ENCODE measurements at places on chromosomes 13 and 19.

- DNase-seq, result no peak
Observed at GRCh38 chr13:104074326-104074725, 1008.1 kb upstream of the SLC10A2 start.

- DNase-seq, result no peak
Observed at GRCh38 chr13:25873242-25873612, 178.6 kb downstream of the SHISA2 start.

- DNase-seq, result no peak
Observed at GRCh38 chr13:40433577-40433976, 232.9 kb downstream of the FOXO1 start.

DNA sequence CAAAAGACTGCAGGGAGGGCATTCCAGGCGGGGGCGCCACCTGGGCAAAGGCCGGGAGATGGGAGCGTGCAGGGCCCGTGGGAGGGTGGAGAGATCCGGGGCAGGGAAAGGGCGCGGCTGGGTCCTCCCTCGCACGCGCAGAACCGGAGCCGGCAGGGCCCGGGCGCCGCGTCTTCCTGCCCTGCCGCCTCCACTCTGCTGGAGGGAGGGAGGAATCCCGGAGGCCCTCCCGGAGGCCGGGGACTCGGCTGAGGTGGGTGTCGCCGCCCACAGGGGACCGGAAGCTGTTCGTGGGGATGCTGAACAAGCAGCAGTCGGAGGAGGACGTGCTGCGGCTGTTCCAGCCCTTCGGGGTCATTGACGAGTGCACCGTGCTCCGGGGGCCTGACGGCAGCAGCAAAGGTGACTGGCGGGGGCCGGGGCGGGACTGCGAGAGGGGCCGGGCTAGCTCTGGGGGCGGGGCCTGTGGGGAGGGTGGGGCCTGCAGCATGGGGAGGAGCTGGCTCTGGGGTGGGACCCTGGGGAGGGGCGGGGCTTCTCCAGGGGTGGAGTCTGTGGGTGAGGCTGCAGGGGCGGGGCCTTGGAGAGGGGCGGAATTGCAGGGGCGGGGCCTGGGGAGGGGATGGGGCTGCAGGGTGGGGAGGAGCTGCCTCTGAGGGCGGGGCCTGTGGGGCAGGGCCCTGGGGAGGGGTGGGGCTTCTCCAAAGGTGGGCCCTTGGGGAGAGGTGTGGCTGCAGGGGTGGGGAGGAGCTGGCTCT lies 51.3 kb downstream of the CELF5 start:
- peak; percentile 23 for DNase-seq

DNA sequence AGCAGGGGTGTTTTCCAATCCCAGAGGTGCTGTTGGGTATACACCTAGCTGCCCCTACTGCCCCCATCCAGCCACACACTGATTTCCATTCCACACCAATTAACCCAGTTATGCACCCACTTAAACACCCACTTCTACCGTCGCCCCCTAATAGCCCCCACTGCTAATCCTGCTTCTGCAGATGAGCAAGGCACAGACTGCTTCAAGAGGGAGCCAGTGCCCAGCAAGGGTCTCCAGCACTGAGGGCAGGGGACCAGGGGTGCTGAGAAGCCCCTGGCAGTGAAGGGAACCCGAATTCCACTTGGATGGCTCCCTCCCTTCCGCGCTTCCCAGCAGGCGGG lies 1.2 kb downstream of the FXYD7 start:
- DNase-seq, result no peak

GRCh38 chr13:84574851-84575250 lies 692.6 kb upstream of the SLITRK1 start:
- peak; percentile 37 for DNase-seq

DNA sequence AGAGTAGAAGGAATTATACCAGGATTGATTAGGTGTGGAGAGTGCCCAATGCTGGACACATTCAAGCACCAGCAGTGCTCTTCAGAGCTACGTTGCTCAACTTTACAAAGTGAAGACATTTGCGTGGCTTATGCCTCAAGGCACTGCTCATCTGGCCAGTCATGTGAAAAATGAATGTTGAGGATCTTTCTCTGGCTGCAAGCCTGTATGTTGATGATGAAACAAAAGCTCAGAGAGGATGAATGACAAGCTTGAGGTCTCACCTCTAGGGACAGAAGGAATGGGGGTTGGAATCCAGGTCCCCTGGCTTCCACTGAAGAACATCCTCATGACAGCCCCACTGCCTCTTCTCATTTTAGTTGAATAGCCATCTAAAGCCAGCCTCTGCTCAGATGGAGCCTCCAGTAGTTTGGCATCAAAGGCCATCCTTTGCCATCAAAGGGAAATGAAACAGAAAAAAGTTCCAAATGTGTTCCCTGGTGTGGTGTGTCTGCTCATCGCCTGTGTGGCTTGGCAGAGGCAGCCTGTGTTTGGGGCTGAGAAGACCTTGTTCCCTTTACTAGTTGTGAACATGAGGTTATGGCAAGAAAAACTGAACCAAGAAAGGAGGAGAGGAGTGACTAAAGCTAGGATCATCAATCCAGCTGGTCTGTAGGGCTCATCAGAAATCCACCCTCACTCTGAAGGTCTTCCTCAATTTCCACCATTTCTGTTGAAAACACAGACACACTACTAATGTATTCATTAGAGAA lies 114.0 kb upstream of the KL start:
- DNase-seq, result no peak

DNA sequence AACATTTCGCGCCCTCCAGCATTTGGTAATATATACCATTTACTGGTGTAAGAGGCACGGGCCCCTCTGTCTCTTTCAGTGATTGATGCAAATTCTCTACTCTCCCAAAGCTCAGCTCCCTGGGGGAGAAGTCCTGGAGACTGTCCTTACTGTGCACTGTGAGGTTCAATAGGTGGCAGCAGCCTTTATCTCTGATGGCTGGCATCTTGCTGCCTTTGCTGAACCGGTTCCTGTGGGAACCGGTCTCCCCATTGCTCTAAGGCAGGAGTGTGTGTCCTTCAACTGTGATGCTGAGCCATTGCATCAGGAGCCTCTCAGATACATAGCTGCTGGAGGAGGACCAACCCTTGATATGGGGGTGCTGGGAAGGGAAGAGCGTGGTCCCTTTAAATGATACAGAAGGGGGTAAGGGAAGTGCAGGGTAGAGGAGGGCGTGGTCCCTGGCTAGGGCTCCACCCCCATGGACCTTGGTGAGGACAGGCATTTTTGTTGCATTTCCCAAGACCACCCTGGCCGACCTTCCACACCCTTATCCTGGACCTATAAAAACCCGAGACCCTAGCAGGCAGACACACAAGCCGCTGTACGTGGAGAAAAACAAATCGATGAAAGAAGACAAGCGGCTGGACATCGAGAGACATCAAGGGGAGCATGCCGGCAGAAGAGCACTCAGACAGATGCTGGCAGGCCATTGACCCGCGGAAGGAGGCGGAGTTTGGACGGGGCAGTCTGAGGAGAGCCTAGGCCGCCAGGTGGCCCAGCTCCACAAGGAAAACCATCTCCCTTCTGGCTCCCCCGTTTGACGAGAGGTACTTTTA lies 41.1 kb upstream of the GTF3A start:
- DNase-seq, result no peak

DNA sequence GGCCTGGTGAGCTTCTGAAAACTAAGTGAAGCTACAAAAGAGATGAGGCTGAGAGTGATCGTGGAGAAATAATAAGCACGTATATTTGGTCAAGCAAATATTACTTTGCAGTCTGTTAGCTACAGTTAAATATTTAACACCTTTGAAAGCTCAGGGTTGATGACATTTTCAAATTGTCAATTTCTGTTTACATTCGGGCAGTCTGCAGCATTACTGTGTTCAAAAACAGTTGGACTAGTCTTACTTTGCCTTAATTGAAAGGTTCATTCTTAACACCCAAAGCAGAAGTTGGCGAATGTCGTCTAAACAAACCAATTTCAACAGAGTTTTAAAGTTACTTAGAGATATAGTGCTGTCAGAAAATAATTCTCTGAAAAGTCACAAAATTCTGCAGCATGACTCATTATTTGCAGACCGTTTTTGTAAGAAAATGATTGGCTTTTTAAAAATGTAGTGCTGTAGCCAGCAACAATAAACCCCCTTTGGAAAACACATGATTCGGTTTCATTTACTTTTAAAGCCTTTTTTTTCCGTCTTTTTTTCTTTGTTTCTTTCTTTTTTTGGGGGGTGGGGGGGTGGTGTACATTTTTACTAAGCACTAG lies 549.0 kb downstream of the GPC6 start:
- DNase-seq, result no peak

DNA sequence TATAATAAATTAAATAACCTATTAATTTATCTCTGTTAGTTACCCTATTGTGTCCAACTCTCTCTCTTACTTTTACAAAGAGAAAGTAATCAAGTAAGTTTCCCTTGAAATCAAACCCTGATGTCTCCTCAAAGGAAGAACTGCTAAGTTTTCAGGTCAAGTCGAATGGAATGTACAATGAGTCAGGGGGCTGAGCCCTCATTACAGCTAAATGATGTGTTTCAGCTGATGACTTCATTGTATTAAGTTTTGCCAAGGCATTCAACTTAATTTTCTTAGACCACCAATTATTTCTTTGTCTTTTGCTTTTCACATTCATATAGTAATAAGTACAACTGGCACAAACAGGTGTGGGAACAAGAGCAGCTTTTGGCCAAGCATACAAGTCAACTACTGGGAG lies 54.7 kb upstream of the DCT start:
- no peak for DNase-seq

Data from muscle of back (tissue), 13 donors.